COR-L47 (cell line): ENCODE measurements at places on chromosomes 6 and 20.

DNA sequence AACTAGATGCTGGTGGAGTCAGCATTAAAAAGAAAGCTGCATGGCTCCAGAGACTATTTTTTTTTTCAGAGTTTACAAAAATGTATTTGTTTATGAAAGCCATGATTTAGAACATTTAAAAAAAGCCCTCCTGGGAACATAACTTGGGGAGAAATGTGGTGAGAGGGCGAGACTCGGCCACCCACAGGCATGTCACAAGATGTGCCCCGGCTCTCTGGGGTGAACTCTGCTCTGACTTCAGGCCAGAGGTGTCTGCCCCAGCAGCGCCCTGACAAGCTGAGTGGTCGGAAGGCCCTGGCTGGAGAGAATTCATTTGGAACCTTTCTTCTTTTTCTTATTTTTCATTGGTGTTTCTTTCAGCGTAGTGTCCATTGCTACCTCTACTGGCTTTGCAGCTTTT lies 21.7 kb upstream of the RFPL4B start:
- no peak for DNase-seq

- DNase-seq: no peak
These were observed 1.0 kb downstream of the PCIF1 start for GRCh38 chr20:45935416-45936046.

GRCh38 chr6:169864148-169865020 lies 113.0 kb downstream of the ERMARD start:
- DNase-seq: peak; percentile 84

DNA sequence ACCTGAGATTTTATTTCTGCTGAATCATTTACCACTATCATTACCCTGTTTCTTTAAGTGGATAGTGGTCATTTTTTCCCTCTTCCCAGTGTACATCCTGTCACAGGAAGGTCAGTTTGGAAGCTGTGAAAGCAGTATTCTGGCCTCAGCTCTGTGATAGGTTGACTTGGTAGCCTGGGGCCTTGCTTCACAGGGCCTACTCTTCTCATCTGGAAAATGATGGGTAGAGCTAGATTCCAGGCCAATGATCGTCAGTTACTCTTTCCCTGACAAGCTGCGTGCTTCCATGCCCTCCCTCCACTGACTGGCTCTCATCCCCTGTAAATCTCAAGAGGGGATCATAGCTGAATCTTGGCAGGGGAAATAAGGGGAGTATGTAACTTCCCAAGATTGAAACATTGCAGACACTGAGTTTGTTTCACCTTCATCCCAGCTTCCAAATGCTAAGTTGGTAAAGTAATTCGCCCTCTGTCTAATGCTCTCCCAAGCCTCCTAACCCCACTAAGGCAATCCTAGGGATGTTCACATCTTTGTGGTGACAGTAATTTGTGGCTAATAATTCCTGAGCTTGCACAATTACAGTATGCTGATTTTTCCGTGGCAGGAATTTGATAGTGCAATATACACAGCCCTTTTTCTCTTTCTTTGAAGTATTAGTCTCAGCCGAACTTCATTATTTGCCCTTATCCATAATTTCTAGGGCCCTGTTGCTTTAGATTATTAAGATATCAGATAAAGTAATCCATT lies 51.2 kb downstream of the VAPB start:
- DNase-seq: no peak

- DNase-seq: no peak
These were observed 300.1 kb downstream of the TFAP2B start for GRCh38 chr6:51118792-51119191.

GRCh38 chr6:137631323-137631722 lies 137.1 kb upstream of the OLIG3 start:
- DNase-seq: no peak

DNA sequence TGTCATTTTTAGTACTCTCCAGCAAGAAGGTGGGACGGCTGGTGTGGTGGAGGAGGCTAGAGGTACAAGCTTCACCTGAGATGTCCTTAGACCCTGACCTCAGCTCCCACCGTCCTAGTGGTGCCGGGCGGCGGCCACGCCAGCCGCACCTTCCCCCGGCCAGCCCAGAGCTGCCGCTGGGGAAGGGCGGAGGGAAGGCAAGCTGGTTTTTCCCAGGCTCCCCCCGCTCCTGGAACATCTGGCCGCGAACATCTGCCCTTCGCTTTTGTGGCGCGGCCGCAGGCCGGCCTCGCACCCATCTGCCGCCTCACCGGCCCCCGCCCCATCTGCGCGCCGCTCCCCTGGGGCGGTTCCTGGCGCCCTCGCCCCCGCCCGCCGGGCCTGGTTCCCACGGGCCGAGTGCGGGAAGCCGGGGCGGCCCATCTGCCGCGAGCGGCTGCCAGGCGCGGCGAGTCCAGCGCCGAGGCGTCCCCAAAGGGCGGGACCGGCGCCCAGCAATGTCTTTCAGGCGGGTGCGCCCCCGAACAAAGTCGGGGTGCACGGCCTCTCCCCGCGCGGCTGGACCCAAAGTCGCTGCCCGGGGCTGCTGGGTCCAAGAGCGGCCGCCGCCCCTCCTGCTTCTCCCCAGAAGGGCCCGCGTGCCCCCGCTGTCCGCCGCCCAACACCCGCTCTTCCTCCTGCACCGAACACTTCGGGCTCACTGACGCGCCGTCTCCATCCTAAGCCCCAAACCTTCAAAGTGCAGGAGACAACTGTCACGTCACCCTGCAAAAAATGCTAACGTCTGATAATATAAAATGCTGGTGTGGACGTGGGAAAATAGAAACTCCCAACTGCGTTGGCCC lies 17.3 kb upstream of the ID1 start:
- no peak for DNase-seq

GRCh38 chr6:36368921-36369865 lies 18.3 kb downstream of the ETV7 start:
- peak; percentile 67 for DNase-seq

DNA sequence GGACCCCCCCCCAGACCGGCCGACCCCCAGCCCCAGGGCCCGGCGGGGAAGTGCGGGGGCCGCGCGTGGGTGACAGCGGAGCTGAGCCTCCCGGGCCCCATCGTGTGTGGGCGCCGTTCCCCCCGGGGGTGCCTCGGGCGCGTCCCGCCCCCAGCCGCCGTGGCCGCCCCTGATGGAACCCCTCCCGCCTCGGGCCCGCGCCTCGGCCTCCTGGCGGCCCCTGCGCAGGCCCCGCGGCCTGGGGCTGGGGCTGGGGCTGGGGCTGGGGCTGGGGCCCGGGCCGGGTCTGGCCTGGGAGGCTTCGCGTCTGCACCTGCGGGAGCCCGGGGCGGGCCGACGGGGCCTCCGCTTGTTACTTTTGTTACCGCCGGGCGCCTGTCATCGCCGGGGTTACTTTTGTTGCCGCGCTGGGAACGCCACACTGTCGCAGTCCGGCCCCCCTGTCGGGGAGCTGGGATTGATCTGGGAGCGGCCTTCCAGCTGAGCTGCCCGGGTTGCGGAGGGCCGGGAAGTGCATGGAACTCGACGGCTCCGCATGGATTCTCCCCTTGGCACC lies 598 bp downstream of the OGFR start:
- no peak for DNase-seq

GRCh38 chr20:62952373-62952967 lies at the start of gene SLC17A9:
Gene SLC17A9 (plus strand): TSS chr20:62952709. CDS start chr20:62952831, 122 bp downstream.
- DNase-seq: no peak

- no peak for DNase-seq
These were observed 27.4 kb downstream of the TGM6 start for GRCh38 chr20:2408111-2408510.

DNA sequence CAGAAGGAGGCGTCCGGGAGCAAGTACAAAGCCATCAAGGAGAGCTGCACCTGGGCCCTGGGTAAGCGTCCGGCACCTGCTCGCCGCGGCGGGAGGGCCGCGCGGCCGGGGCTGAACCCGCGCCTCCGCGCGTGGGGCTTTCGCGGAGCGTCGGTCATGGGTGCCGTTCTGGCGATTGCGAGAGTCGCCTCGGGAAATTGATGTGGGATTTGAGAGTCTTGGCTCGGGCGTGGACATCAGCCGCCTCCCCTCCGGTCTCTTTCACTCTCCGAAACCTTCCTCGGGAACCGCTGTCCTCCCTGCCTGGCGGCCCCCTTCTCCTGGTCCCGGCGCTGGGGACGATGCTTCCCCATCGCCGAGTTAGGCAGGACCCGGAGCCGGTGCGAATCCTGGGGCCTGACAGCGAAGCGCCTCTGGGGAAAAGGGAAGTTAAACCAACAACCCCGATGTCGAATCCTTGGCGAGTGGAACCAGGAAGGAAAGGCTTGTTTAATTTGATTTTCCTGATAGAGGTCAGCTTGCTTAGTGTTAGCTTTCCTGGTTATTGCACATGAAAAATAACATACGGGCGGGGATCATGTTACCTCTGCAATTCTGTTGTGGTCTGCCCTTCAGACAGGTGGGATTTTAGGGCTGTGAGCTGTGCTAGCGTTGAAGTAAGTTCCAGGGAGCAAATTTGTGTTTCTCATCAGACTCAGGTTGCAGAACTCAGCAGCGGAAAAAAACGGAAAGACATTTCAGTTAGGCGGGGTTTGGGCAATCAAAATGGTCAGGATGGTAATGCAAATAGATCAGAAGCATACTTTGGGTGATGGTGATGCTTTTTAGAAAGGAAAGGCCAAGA lies 594 bp downstream of the ARFGEF3 start:
- DNase-seq: no peak

GRCh38 chr6:6317386-6317785 lies 3.1 kb downstream of the F13A1 start:
- no peak for DNase-seq

DNA sequence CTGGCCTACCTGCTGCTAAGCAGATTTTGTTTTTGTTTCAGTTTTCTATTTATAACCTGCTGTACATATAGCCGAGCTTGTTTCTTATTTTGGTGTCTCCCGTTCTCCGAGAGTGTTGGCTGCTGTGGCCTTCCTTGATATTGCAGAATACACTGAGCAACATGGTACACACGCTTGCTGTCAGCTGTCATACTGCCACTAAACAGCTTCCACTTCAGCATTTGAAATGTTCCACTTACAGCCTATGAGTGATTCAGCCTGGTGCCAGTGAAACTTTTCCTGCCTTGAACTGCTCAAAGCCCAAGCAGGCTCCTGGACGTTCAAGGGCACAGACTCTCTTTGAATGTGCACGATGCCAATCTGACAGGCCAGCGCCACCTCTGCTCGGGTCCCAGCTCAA lies 87.1 kb downstream of the PSMG4 start:
- DNase-seq: no peak

DNA sequence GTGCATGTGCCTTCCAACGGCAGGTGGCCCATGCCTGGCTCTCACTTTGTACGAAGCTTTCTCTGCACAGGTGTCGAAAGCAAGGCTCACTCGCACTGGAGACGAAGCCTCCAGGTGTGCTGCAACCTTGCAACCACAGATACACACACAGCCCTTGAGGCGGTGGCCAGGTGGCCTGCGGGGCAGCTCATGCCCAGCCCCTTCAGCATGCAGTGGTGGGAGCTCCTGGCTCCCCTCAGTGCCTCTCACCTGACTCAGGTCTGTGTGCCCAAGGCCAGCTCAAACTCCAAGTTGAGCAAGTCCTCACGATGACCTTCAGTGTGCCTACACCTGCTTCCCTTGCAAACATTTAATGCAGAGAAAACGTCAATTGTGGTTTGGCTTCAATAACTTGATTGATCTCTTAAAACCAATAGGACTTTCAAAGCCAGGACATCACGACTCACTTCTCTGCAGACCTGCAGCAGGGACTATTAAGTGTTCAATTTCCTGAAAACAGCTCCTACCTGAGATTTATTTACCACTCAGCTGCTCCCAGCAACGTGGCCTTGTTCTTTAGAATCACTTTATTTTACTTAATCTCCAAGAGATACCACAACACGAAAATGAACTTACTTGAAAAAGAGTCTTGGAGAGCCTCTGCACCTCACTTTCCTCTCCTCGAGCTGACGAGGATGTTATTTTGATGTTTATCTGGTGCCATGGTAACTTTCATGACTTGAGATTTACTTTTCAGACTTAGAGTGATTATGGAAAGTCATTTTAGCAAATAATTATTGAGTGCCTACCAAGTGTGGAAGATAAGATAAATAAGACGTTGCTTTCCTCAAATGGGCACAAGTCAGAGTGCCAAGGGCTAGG lies 86.3 kb downstream of the SLC22A23 start:
- DNase-seq: no peak
